ENCODE measurements at places on chromosomes 4 and X.

- DNase-seq = no peak
Measured at GRCh38 chr4:122715221-122715620, 17.3 kb upstream of the BBS12 start.

DNA sequence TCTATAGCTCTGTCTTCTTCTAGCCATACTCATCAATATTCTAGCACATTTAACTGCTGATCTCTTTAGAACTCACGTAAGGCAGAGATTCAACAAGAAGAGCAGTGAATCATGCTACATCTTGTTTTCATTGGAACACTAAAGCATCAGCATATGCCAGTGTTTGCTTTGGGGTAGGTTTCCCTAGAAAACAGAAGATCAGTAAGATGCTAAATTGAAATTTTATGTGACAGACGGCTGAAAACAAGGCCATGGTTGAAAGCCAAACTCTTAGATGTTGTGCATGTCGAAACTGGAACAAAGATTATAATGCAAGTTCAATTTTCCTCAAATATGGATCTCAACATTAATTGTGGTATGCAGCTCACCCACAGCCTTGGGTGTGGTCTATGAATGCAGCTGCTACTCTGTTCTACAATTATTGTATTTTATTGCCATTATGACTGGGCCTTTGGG lies 107.6 kb downstream of the PDLIM5 start:
- DNase-seq = no peak

- no peak for DNase-seq
Measured at GRCh38 chrX:68832101-68832416, 3.2 kb downstream of the EFNB1 start.

DNA sequence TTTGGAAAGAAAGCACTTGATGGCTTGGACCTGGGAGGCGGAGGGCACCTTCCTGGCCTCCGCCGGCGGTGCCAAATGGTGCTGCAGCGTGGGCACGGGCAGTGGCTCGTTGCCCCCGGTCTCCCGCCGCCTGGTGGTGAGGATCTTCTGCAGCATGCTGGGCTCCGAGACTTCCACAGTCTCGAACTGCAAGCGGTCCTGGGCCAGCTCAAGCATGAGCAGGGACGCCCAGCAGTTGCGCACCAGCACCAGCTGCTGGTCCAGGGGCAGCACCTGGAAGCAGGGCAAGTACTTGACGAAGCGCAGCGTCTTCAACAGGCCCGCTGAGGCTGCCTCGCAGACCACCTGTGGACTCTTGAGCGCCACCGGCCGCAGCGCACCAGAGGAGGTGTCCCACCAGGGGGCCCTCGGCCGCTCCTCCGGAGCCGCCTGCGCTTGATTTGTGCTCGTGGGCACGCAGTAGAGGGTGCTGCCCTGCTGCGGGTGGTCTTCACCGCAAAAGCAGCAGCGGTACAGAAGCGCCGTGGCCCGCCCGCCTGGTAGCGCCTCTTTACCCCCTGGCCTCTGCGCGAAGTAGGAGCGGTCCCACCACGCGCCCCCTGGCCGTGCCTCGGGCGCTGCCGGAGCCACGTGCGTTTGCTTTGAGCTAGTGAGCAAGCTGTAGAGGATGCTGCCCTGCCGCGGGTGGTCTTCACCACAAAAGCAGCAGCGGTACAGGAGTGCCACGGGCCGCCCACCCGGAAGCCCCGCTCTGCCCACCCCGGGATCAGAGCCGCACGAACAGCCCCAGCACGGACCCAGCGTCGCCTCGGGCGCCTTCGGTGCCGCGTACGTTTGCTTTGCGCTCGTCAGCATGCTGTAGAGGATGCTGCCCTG lies 689 bp downstream of the NR0B1 start:
- DNase-seq = no peak

- no peak for DNase-seq
Measured at GRCh38 chr4:165504184-165504583, 125.4 kb downstream of the CPE start.

DNA sequence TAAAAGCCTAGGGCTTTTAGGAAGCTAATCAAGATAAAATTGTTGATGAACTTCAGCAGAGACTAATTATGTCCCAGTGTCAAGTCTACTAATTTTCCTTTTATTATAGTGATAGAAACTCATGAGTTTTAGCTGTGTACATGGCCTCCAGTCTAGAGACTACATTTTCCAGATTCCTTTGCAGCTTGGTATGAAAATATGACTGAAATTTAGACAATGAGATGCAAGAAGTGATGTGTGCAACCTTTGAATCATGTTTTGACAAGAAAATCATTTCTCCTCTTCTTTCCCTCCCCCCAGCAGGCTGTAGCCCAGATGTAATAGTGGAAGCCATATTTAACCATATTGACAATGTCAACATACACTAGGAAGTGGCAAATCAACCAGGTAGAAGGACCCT lies 30.3 kb upstream of the IL13RA2 start:
- no peak for DNase-seq

DNA sequence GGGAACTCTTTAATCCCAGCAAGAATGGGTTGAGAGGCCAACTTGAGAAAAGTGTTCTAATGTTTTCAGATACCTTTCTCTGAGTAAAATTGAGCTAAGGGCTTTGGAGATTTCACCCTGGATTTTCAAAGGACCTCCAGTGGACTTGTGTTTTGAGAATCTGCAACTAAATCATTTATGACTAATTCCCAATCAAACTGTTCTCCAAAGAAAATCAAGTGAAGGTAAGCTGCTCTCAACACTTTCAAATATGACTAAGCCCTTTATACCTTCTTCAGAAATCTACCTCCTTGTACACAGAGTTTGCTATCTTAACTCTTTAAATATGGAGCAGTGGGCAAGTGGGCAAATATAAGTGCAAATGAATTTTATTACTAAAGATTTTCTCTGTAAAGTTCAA lies 392.9 kb downstream of the PDGFC start:
- no peak for DNase-seq

GRCh38 chr4:81353861-81354260 lies 117.8 kb downstream of the RASGEF1B start:
- no peak for DNase-seq

GRCh38 chr4:4990329-4990728 lies 28.9 kb downstream of the CYTL1 start:
- no peak for DNase-seq

- no peak for DNase-seq
Measured at GRCh38 chrX:264634-265455, 16.3 kb upstream of the PLCXD1 start.

DNA sequence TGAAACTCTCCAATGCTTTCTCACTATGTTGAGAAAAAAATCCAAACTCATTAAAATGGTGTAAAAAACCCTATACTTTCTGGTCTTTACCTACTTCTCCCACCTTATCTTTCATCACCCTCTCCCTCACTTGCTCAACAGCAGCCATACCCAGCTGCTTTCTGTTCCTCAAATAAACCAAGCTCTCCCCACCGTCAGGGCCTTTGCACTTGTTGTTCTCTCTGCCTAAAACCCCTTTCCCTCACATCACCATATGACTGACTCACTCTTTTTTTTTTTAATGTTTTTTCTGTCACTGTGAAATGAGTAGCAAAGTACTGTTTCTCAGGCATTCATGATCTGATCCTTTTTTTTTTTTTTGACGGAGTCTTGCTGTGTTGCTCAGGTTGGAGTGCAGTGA lies 122.3 kb upstream of the TMEM164 start:
- no peak for DNase-seq

DNA sequence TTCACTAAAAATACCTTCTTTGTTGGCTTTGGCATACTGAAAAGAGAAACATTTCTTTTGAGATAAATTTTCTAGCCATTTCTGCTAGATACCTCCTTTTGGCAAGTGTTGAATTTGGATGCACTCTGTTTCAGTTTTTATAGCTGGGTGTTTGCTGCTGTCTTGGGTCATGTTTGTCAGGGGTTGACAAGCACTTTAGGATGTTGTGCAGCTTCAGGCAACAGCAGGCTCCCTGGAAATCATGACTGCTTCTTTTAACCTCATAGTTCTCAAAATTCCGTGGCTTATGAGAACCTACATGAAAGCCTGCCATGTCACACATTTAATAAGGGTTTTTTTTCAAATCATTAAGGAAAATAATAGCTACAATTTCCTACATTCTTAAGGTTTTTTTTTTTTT lies 36.7 kb downstream of the CCSER1 start:
- no peak for DNase-seq

GRCh38 chr4:121863799-121864198 lies 6.5 kb downstream of the BBS7 start:
- no peak for DNase-seq

- DNase-seq = no peak
Measured at GRCh38 chr4:154189346-154189745, 302.3 kb downstream of the DCHS2 start.

- DNase-seq = no peak
Measured at GRCh38 chrX:136028383-136028984, 43.2 kb downstream of the SLC9A6 start.

- no peak for DNase-seq
Measured at GRCh38 chrX:136214551-136214950, 36.6 kb downstream of the MAP7D3 start.

DNA sequence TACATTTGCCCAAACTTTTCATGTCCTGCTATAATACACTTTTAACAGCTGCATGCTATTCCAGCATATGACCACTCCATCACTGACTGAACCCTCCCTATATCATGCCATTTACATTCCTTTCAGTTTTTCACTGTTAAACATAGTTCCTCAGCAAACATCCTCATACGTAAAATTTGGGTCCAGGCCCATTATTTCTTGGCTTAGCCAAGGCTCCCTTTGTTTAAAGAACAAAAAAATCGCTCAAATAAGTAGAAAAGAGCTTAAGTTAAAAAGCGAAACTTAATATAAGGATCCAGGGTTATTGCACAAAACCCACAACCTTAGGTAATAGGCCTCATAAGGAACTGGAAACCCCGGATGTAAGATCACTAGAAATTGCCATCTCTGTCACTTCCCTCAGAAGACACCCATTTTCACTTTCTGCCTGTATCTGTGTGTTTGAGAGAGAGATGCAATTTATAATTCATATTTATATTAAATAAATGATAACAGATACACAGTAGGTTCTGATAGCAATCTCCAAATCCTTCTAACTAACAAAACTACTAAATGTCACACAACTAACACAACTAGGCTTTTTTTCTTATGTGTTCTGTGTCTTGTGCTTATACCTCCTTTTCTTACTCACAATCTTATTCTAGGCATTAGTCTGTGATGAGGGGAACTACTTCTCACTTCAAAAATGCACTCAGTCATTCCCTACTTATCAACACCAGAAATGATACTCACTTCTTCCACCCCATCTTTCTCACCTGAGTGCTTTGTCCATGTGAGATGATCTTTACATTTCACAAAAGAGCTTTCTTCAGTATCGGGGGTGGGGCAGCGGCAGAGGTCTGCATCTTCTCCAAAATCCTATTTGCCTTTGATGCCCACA lies 59.9 kb upstream of the FAM241A start:
- no peak for DNase-seq

DNA sequence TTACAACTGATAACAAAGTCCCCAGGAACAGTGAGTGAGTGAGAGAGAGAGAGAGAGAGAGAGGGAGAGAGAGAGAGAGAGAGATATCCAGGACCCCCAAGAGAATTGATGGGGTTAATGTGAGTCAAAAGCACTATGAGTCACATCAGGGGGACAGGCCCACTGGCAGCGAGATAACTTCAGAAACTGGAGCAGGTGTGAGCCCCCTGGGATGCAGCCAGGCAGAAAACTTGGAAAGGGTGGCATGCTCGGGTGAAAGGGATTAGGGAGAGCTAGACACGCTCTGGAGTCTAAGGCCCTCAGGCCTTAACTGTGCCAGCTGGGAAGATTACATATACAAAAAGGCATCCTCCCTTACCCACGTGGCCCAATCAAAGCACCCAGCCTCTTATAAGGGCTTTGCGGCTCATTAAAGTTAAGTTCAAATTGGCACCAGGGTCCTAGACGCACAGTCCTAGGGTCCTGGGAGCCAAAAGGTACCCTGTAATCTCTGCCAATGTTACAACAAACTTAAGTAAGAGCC lies 841 bp downstream of the ACOT9 start:
- DNase-seq = no peak
